ENCODE measurements at places on chromosomes 12 and 14.

DNA sequence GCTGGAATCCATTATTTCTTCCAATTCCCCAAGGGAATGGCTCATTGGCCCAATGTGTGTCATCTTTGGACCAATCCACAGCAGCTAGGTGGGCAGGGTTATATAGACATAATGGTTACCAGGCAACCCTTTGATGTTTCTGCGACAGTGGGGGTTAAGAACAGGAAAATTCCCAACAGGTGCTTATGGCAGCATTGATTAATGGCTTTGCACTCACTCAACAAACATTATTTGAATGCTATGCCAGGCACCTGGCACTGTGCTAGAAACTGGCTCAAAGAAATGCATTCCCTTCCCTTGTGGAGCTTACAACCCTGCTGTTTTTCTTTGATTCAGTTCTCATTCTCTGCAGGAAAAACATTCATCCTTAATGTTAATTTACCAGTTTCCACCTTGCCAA is 1221.0 kb downstream of the AACS start:
- DNase-seq = no peak

DNA sequence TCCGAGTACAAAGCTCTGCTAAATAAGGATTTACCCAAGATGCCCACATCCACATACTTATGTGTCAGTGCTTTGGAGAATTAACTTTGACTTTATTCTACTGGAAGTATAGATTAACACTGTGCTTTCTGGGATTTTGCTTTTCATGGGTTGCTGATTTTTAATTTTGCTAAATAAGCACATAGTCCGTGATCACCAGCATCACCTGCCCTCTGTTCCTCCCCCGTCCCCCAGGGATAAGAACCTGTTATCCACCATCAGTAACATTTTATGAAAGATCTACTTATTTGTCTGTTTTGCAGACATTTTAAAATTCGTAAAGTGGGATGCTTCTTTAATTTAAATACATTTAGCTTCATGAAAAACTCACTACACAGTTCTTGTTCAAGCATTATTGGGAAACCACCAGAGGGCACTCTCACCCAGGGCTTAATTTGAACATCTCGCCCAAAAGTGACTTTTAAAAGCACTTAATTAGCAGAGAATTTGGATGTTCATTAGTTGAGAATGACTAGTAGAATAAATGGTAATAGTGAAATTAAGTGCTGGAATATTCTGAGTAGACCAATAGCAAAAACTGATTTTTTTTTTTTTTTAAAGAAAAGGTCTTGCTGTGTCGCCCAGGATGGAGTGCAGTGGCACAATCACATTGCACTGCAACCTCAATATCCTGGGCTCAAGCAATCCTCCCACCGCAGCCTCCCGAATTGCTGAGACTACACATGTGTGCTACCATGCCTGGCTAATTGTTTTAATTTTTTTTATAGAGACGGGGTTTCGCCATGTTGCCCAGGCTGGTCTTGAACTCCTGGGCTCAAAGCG is 35.7 kb downstream of the MRPL42 start:
- DNase-seq = peak; percentile 61

DNA sequence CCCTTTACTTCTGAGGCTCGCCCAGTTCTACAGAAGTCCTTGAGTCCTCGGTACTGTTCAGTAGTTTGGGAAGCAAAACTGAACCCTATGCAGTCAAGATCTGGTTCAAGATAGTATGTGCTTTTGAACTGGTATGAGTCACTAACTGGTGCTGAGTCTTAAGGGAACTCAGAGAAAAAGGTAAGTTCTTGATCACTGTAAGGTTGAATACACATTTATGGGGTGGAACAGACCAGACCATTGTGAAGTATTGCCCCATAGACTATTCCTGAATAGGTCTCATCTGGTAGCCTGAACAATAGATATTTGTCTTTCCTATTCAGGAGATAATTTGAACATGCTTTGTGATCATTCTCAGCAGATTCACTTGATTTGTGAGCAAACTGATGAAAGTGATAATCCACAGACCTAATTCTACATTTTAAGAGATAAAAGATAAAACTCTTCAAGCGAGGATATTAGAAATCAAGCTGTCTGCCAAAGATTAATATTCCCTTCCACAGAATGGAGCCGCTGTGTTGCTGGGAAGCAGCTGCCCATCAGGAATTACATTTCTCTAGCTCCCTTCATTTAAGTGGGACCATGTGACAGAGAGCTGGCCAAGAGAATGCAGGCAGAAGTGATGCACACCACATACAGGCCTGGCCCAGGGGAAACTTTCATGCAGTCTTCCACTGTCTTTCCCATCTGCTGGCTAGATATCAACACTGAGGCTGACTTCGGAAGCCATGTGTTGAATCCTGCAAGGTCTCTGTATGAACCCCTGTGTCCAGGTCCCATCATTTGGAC is 369.8 kb upstream of the GARIN6 start:
- DNase-seq = no peak

- DNase-seq = no peak
Observed at GRCh38 chr14:99740411-99740810, 52.8 kb upstream of the EML1 start.

DNA sequence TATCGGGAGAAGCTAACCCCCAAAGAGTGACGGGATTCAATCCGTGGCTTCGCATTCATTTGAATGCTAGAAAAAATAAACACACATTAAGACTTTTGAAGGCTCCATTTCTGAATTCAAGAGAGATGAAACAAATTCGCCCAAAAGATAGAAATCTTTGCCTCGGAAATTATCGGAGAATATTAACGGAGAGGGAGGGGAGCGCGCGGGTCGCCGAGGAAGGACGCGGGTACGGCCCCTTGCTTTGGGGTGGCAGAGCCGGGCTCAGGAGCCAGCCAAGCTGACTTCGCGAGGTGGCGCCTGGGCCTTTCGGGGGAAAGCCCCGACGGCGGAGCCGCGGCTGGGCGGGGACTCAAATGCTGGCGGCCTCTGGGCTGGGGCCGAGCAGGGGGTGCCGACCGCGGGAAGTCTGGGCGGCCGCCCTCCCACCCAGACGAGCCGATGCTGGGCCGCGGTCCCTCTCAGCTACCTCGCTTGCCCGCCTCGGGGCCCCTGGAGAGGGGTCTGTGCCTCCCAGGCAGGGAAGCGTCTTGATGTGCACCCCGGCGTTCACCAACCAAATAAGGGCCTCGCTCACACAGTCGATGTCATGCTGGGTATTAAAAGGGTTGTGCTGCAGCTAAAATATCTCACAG is 14.7 kb downstream of the NKX2-1 start:
- no peak for DNase-seq

- DNase-seq = no peak
Observed at GRCh38 chr12:77118696-77119095, 53.3 kb upstream of the E2F7 start.

DNA sequence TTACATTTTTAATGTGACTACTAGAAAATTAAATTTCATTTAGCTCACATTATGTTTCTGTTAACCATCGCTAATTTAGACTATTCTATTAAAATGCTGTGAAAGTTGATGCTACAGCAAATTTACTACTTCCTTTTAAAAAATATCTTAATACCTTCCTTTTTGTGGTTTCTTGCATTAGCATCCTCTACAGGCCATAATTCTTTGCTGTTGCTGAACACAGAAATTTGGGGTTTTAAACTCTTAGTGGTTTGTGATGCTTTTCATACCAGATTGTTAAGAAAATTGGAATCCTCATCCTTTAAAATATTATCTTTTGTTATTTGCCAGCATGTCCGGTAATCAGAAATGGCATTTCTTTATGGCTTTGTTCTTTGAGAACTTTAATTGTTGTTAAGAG is 18.1 kb downstream of the WNK1 start:
- no peak for DNase-seq

- no peak for DNase-seq
Observed at GRCh38 chr12:1928439-1929121, 10.1 kb upstream of the CACNA2D4 start.

DNA sequence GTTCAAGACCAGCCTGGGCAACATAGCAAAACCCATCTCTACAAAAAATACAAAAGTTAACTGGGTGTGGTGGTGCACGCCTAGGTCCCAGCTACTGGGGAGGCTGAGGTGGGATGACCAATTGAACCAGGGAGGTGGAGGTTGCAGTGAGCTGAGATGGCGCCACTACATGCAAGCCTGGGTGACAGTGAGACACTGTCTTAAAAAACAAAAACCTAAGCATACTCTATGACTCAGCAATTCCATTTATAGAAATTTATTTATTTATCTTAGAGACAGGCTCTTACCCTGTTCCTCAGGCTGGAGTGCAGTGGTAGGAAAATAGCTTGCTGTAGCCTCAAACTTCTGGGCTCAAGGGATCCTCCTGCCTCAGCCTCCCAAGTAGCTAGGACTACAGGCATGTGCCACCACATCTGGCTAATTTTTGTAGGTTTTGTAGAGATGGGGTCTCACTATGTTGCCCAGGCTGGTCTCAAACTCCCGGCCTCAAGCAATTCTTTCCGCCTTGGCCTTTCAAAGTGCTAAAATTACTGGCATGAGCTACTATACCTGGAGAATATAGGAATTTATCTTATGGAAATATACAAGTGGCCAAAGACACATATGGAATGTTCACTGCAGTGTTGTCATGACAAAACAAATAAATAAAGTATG is 43.3 kb downstream of the NCKAP5L start:
- no peak for DNase-seq

- DNase-seq = no peak
Observed at GRCh38 chr12:46492471-46493085, 120.0 kb upstream of the SLC38A2 start.

- no peak for DNase-seq
Observed at GRCh38 chr14:37791384-37792036, 196.1 kb downstream of the TTC6 start.

DNA sequence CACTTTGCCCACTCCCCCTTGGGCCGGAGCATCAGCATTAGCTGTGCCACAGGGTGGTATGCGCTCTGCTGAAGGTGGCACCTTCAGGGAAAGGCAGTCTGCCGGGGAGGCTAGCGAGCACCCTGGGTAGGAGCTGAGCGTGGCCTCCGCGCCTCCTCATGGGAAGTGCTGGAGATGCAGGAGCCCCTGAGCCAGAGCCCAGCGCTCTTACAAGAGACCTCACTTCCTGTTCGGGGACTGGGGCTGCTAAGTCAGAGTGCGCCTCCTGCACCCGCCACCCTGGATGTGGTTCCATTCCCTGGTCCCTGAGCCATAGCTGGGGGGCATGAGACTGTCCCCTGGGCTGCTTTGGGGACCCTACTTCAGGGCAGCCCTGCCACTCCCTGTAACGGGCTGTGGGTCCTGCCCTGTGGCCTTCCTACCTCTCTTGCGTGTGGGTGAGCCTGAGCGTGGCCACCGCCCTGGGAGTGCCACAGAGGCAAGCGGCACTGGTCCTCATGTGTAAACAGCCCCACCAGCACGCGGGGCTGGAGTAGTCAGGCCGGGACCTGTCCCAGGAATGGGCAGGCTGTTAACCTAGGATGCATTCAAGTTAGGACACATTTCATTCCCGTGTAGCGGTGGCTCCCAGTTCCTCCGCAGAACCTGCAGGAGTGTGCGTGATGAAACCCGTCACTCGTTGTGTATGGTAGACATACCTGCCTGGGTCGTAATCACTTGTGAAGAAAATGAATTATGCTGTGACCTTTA is 19.4 kb downstream of the COA8 start:
- no peak for DNase-seq

GRCh38 chr12:4286228-4286627 is 12.7 kb downstream of the CCND2 start:
- peak; percentile 88 for DNase-seq

DNA sequence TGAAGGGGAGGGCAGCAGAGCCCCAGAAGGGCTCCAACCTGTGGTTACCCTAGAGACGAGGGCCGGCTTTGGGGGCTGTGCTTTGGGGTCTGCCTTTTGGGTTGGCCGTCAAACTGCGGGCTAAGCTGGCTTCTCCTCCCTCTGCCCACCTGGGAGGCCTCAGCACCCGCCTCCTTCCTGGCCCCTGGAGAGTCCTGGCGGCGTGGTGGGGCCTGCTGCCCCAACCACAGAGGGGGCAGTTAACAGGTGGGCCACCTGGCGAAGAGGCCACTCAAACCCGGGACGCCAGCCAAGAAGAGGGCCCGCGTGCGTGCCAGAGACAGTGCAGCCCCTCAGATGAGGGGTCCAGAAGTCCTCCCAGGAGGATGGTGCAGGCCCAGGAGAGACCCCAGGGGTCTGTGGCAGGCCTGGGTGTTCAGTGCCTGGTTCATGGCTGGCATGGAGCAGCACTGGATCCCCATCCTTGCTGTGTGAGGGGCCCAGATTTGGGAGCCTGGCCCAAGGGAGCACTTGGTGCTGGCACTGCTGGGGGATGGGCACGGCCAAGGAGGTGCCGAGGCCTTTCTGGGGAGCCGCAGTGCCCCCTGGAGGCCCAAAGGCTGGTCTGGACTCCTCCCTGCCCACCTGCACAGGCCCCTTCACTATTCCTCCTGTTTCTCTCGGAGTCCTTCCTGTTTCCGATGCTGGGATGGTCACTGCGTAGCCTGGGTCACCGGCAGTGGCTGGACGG is 48.8 kb downstream of the LRCOL1 start:
- no peak for DNase-seq

- peak; percentile 60 for DNase-seq
Observed at GRCh38 chr12:96434107-96434506, 33.9 kb upstream of the CDK17 start.

DNA sequence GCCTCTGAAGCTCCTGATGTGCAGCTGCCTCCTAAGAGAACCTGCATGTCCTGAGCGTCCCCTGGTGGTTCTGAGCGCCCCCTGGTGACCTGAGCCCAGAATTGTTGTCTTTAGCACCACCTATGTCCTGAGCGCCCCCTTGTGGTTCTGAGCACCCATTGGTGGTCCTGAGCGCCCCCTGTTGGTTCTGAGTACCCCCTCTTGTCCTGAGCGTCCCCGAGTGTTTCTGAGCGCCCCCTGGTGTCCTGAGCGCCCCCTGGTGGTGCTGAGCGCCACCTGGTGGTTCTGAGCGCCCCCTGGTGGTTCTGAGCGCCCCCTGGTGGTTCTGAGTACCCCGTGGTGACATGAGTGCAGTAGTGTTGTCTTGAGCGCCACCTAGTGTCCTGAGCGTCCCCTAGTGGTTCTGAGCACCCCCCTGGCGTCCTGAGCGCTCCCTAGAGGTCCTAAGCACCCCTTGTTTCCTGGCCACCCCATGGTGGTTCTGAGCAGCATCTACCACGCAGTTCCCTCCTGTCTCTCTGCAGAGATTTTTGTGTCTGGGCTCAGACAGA is 782.5 kb downstream of the TMEM121 start:
- peak; percentile 68 for DNase-seq

DNA sequence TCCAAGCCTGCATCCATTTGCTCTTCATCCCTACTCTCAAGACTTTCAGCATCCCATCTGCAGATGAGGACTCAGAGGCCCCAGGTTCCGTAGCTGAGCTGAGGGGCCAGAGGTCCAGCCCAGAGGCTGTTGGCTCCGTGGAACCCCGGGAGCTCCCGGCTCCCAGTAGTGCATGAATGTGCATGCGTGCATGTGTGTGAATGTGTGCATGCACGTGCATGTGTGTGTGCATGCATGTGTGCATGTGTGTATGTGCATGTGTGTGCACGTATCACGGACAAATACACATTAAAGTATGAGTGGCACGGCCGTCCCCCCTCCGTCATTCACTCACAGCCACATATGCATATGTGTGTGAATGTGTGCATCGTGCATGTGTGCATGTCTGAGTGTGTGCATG is 149.9 kb downstream of the KIF26A start:
- DNase-seq = no peak

Measured in inflammatory macrophage treated with lipopolysaccharide for 4 hours (primary cell).